ENCODE measurements at places on chromosomes 7 and 10.

- DNase-seq, result no peak
- no peaks in the 10 kb centered on the region for H3K27me3 ChIP-seq
- no peak overlapping the region for H3K27ac ChIP-seq
- no peaks in the 10 kb centered on the region for H3K36me3 ChIP-seq
- H3K4me1 ChIP-seq, result no peaks in the 10 kb centered on the region
Observed at GRCh38 chr10:50231515-50232260, 19.6 kb downstream of the ASAH2 start.

DNA sequence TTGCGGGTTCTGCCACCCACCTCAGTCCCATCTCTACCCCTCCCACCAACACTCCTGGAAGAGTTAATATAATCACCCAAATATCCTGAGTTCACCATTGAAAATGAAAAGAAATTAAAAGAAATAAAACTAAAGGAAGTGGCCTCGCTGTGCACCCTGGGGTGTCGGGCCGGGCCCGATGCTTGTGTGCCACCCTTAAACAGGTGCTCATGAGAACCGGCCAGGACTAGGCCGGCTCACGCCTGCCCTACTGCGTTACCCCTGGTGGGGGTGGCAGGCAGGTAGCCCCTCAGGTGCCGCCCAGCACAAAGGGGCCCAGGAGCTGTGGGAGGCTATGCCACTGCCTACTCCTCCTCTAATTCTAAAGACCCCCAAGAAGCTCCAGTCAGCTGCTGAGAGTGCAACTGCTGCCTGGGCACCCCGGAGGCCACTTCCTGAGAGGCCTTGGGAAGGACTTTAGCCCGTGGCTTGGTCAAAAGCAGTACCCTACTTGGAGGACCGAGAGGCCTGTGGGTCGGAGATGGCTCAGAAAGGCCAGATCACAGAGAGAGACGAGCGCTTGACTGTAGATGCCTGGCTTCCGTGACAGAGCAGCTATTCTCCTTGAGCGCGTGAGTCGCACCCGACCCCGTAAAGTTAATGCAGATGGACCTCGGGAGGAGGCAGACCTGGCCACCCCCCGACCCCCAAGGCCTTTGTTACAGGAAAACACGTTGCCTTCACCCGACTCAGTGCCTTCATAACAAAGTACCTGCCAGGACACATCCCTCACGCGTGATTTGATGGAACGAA, 51.0 kb upstream of the PPP2R2D start:
- no peak overlapping the region for H3K27ac ChIP-seq
- no peaks in the 10 kb centered on the region for H3K4me1 ChIP-seq
- peaks cover 7% of the 10 kb centered on the region for H3K27me3 ChIP-seq
- H3K36me3 ChIP-seq, result no peaks in the 10 kb centered on the region
- no peak for DNase-seq

GRCh38 chr7:139452958-139453672, 30.4 kb downstream of the KLRG2 start:
- H3K27ac ChIP-seq, result no peak overlapping the region
- no peak for DNase-seq
- no peaks in the 10 kb centered on the region for H3K36me3 ChIP-seq
- H3K4me3 ChIP-seq, result no peak overlapping the region

GRCh38 chr10:127523476-127523875, 25.6 kb upstream of the NPS start:
- no peaks in the 10 kb centered on the region for H3K36me3 ChIP-seq
- H3K4me3 ChIP-seq, result no peak overlapping the region
- H3K27ac ChIP-seq, result no peak overlapping the region
- H3K27me3 ChIP-seq, result no peaks in the 10 kb centered on the region
- no peak for DNase-seq
- peaks cover 10% of the 10 kb centered on the region for H3K4me1 ChIP-seq

DNA sequence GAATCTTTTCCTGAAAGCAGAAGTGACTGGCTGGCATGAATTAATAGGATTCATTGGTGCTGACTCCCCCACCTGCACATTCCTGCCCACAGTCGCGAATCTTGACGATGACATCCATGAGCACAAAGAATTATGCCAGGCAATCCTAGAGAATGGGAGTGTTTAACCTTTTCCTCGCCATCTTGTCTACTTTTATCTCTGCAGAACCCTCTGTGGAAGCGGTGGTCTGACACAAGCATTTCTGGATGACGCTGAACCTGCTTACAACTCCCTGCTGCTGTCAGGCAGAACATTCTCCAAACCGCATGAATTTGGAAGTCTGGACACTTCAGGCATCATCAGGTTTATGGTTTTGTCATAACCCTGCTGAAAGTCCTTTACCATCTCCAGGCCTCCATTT, 36.5 kb downstream of the KLF6 start:
- no peaks in the 10 kb centered on the region for H3K36me3 ChIP-seq
- H3K27ac ChIP-seq, result no peak overlapping the region
- H3K4me3 ChIP-seq, result no peak overlapping the region
- peaks cover 1% of the 10 kb centered on the region for H3K27me3 ChIP-seq
- H3K4me1 ChIP-seq, result peaks cover 30% of the 10 kb centered on the region

GRCh38 chr7:71538210-71538609, 406.3 kb downstream of the GALNT17 start:
- no peaks in the 10 kb centered on the region for H3K36me3 ChIP-seq
- peaks cover 3% of the 10 kb centered on the region for H3K27me3 ChIP-seq
- DNase-seq, result no peak
- no peaks in the 10 kb centered on the region for H3K4me1 ChIP-seq

DNA sequence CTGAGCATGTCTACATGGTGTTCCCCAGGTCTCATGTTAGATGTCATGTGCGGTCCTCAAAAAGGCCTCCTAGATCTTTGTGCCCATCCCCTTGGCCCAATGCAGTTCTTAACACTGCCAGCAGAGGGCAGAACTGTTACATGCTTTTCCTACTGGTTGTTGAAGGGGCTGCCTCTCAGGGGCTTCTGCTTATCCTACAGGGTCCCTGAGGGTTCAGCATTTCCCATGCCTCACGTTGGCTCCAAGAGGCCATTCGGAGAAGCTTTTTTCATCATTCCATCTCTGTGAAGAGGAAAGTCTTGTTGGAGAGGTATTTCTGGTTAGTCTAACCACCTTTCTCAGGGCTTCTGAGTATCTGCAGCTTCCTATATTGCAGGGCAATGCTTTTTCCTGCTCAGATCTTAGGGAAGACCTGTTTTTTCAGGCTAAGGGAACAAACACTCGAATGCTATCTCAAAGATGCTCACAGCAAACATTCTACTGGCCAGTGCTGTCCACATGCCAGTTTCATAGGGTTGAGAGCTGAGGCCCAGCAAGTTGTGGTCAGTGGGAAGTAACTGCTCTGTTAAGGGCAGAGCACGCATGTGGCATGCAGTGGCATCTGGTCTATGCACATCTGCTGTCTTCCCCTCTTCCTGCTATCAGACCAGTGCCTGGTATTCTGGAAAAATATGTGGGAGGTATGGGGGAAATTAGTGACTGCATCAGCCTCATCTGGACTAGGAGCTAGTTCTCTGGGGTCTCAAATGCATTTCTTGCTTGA, 31.5 kb downstream of the MBL2 start:
- no peaks in the 10 kb centered on the region for H3K36me3 ChIP-seq
- no peak overlapping the region for H3K27ac ChIP-seq
- H3K27me3 ChIP-seq, result peaks cover 2% of the 10 kb centered on the region
- no peak overlapping the region for H3K4me3 ChIP-seq
- H3K4me1 ChIP-seq, result no peaks in the 10 kb centered on the region

GRCh38 chr10:88110355-88110754, 246.9 kb downstream of the PTEN start:
- no peaks in the 10 kb centered on the region for H3K27me3 ChIP-seq
- no peaks in the 10 kb centered on the region for H3K36me3 ChIP-seq

- H3K4me1 ChIP-seq, result peaks cover 16% of the 10 kb centered on the region
- H3K27me3 ChIP-seq, result peaks cover 5% of the 10 kb centered on the region
- no peak overlapping the region for H3K27ac ChIP-seq
- no peak for DNase-seq
- no peaks in the 10 kb centered on the region for H3K36me3 ChIP-seq
- no peak overlapping the region for H3K4me3 ChIP-seq
Observed at GRCh38 chr10:129516846-129517679, 50.0 kb downstream of the MGMT start.
